ENCODE measurements at places on chromosomes 12 and 14.

- DNase-seq = peak; percentile 14
Measured at GRCh38 chr14:61025251-61026223, 44.5 kb downstream of the SLC38A6 start.

- no peak for DNase-seq
Measured at GRCh38 chr12:90010089-90010488, 301.5 kb upstream of the ATP2B1 start.

DNA sequence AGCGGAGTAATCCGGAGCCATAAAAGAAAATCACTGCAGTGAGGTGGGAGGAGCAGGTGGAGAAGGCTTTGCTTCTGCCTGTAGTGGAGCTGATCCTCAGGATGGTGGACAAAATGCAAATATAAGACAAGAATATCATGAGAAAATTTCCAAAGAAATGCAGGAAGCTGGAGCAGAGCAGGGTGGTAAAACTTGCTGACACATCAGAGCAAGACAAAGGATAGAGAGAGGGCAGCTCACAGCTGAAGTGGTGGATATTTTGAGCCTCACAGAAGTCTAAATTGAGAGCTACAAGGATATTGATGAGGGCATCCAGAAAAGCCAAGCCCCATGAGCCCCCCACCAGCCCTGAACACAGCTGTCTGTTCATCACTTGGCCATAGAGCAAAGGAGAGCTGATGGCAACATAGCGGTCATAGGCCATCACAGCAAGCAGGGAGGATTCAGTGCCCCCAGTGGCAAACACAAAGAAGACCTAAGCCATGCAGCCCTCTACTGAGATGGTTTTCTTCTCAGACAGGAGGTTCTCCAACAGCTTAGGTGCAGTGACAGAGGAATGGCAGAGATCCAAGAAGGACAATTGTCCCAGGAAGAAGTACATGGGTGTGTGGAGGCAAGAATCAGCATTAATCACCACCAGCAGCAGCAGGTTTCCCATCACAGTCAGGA lies 30.0 kb upstream of the ANP32D start:
- DNase-seq = no peak

GRCh38 chr12:124143726-124144125 lies 151.2 kb upstream of the RFLNA start:
- no peak for DNase-seq

DNA sequence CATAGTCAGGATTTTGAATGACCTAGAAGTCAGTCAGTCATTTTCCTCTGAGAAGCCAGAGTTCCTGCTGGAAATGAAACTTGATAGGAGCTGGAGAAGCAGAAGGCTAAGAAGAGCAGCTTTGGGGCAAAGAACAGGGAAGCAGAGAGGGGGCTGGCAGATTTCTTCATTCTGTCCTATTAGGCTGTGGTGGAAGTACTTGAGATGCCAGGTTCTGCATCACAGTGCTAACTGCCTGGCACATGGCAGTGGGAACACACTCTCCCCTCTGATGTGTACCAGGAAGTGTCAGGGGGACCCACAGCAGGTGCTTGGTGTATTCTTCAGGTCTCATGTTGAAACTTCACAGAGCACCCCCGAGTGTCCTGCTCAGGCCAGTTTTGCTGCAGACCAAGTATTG lies 61.0 kb downstream of the SUSD6 start:
- no peak for DNase-seq

DNA sequence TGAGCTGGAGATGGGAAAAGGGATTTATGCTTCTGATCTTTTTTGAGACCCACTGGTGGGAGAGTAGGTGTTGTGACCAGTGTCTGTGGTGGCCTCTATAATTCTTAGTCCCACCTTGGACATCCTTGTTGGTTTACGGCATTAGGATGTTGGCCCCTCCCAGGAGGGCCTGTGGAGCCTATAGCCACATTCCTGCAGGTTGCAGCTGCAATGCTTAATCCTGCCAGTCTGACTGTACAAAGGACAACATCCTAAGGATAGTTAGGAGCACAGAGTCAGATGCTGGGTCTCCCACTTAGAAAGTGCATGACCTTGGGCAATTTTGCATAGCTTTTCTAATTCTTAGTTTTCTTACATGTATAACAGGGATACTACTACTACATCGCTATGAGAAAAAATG lies 150.9 kb upstream of the SLC38A2 start:
- no peak for DNase-seq

GRCh38 chr12:51389302-51389999 lies 1.8 kb downstream of the GALNT6 start:
- DNase-seq = no peak

DNA sequence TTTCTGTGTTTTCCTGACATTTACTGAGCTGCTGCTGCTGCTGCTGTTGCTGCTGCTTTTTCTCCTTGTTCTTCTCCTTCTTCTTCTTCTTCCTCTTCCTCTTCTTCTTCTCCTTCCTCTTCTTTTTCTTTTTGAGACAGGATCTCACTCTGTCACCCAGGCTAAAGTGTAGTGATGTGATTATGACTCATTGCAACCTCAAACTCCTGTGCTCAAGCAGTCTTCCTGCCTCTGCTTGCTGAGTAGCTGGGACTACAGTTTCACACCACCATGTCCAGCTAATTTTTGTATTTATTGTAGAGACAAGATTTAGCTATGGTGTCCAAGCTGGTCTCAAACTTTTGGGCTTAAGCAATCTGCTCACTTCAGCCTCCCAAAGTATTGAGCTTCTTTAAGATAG lies 95.8 kb downstream of the TMTC3 start:
- no peak for DNase-seq

DNA sequence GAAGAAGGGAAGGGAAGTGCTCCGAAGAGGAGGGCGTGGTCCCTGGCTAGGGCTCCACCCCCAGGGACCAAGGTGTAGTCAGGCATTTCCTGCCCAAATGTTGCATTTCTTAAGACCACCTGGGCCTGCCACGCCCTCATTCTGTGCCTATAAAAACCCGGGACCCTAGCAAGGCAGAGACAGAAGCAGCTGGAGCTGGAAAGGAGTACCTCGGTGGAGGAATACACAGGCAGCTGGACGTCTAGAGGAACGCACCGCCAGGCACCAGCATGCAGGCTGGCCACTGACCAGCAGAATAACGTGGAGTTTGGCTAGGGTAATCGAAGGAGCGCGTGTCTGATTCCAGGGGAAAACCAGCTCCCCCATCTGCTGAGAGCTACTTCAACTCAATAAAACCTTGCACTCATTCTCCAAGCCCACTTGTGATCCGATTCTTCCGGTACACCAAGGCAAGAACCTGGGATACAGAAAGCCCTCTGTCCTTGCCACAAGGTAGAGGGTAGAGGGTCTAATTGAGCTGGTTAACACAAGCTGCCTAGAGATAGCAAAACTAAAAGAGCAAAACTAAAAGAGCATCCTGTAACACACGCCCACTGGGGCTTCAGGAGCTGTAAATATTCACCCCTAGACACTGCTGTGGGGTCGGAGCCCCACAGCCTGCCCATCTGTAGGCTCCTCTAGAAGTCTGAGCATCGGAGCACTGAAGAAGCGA lies 21.0 kb downstream of the CFL2 start:
- DNase-seq = no peak

- DNase-seq = no peak
Measured at GRCh38 chr12:93798279-93799151, 121.3 kb downstream of the CRADD start.

DNA sequence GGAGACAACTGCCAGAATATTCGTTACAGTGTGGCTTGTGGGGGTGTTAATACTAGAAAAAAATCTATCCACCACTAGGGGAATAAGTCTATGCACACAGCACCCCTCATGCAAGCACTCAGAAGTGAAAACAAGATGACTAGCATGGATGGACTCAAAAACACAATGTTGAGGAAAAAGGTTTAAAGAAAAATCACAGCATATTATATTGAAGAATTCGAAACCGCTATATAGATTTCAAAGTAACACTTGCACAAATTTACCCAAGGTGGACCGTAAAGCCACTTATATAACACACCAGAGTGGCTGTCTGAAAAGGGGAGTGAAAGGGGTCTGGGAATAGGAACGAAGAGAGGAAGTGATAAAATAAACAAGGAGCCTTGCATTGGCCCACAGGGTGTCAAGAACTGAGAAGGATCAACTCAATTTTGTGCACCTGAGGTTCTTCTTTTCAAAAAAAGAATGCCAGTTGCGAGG lies 544 bp downstream of the ABCD4 start:
- no peak for DNase-seq

DNA sequence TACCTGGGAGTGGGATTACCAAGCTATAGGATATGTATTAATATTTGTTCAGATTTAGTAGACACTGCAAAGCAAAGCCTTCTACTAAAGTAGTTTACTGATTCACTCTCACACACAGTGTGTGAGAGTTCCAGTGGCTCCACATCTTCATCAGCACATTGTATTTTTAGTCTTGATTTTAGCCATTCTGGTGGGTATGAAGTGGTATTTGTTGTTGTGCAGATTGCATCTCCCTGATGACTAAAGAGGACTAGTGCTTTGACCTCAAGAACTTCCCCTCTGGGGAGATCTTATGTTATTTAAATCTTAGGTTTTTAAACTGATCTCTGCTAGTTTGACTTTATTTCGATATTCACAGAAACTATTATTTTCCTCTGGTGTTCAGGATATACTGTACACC lies 479.7 kb upstream of the RGS6 start:
- DNase-seq = no peak

DNA sequence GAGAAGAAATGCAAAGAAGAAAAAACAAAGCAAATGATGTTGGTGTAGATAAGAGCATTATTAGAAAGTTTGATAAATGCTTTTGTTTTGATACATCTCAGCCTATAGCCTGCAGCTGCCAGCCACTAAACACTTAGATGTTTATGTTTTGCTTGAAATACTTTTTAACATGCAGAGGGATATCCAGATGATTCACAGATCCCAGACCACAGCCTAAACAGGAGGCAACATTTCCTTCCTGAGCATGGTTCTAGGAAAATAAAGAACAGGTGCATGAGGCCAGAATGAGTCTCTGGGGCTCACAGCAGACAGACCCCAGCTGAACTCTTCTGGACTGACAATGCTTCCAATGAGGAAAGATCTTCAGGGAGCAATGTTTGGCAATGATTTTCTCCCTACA lies 103.7 kb upstream of the EEA1 start:
- no peak for DNase-seq

DNA sequence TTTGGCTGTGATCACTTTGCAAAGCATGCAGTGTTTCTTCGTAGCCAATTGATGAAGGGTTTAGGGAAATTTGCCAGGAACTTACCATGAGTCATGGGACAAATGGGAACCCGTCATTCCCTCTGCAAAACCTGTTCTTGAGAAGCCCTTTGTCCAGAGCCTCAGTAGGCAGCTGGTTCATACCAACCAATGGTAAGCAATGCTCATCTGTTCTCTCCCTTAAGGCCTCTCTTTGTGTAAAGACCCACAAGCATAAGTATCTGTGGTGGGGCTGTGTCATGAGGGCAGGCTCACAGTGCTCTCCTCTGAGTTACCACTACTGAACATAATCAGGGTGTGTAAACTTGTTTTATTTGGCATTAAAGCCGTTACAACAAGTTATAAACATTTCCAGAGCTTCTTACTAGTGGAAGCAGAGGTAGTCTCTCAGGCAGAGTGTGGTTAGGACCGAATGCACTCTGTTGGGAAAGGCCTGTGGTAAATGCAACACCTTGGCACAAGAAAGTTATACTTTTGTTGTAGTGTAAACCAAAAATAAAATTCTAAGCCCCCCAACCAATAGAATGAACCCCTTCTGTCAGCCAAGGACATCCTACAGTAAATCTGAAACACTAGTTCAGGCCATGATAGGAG lies 119.8 kb downstream of the SINHCAF start:
- no peak for DNase-seq

- no peak for DNase-seq
Measured at GRCh38 chr14:100741966-100742365, 15.3 kb downstream of the DLK1 start.

GRCh38 chr12:131222329-131223139 lies 268.8 kb downstream of the ADGRD1 start:
- no peak for DNase-seq

GRCh38 chr14:72657214-72657921 lies 236.5 kb downstream of the DPF3 start:
- no peak for DNase-seq

- no peak for DNase-seq
Measured at GRCh38 chr12:112413855-112414625, 4.6 kb upstream of the RPL6 start.

DNA sequence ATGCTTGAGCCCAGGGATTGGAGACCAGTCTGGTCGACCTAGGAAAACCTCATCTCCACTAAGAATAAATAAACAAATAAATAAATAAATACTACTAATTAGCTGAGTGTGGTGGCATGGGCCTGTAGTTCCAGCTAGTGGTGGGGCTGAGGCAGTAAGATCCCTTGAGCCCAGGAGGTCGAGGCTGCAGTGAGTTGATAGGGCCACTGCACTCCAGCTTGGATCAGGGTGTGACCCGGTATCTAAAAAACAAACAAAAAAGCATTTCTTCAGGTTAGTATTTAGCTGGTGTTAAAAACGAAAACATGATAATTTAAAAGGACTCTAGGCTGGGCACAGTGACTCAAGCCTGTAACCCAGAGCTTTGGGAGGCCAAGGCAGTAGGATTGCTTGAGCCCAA lies 1.2 kb upstream of the FGD4 start:
- no peak for DNase-seq

GRCh38 chr14:22099942-22100763 lies 426.5 kb upstream of the OR4E1 start:
- DNase-seq = peak; percentile 49

GRCh38 chr12:76288218-76288617 lies 60.0 kb downstream of the BBS10 start:
- no peak for DNase-seq

GRCh38 chr12:124477107-124477915 lies 90.1 kb downstream of the NCOR2 start:
- no peak for DNase-seq

DNA sequence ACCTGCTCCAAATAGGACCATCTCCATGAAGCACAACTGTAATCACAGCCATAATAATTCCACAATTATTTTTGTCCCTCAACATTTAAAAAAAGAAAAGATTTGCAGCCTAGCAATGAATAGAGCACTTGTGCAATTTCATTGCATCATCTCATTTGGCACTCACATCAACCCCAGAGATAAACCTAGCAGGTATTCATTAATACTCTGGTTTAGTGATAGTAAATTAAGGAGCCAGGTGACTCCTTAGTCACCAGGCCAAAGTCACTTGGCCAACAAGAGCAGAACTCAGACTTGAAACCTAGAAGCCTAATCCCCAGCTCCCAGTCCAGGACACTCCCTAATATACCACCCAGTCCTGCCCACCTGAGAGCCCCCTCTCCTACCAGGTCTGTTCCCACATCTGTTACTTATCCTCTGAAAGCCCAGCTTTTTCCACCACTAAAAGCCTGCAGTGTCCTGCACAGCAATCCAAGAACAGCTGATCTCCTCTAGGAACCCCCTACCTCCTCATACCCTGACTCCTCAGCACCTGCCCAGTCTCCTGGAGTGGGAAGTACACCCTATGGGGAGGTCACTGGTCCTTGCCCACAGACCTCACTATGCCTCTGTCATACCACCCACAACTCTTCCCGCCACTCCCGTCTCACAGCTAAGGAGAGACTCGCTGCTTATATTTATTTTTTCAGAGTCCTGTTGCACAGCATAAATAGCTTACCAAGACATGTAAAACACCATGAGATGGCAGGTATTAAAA lies 22.1 kb downstream of the OR10P1 start:
- no peak for DNase-seq

DNA sequence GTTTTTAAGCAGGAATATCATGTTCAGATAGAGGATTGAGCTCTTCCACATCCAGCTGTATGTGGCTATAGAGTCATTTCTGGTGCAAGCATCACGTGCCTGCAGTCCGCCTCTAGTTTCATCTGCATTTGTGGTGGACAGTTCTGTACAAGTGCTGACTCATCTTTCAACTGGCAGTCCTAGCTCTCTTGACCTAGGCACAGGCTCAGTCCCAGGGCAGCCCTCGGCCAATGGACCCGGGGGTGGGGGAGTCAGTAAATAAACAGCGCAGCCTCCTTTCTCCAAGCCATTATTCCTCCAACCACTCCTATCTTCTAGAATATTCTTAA lies 41.8 kb upstream of the FRMD6 start:
- DNase-seq = no peak

Measured in activated naive CD4-positive, alpha-beta T cell (primary cell).